CD4-positive, CD25-positive, alpha-beta regulatory T cell (primary cell): ENCODE measurements at places on chromosomes 7 and 10. TPM values are rescaled to one million over a fixed set of nuclear protein-coding genes. Genes with fewer than 3 reads are reported as not detected.

GRID2IP gene
- polyA plus RNA-seq: 0.10 TPM

VWA2 gene
- polyA plus RNA-seq: not detected

TFR2 gene
- polyA plus RNA-seq: 2.0 TPM

ZNF775 gene
- polyA plus RNA-seq: 2.2 TPM

LIPN gene
- polyA plus RNA-seq: 0.52 TPM

SPDYE2 gene
- 0.66 TPM for polyA plus RNA-seq

LDB3 gene
- not detected for polyA plus RNA-seq

NACAD gene
- polyA plus RNA-seq: not detected

LRMDA gene
- polyA plus RNA-seq: not detected

FAM237B gene
- not detected for polyA plus RNA-seq

ARMC3 gene
- polyA plus RNA-seq: not detected

FAM3C gene
- polyA plus RNA-seq: 5.8 TPM

RAMP3 gene
- not detected for polyA plus RNA-seq

EBLN1 gene
- polyA plus RNA-seq: not detected

ALKBH4 gene
- 20.6 TPM for polyA plus RNA-seq

LRRTM3 gene
- polyA plus RNA-seq: not detected

OR2A42 gene
- polyA plus RNA-seq: 0.14 TPM

LIPJ gene
- not detected for polyA plus RNA-seq

MYL10 gene
- polyA plus RNA-seq: not detected

RELN gene
- not detected for polyA plus RNA-seq

TAF5 gene
- 3.8 TPM for polyA plus RNA-seq

POLR2J gene
- polyA plus RNA-seq: 109 TPM

MPP7 gene
- polyA plus RNA-seq: 14.2 TPM

CUZD1 gene
- 1.7 TPM for polyA plus RNA-seq

CYP3A5 gene
- 0.92 TPM for polyA plus RNA-seq

VAX1 gene
- not detected for polyA plus RNA-seq

HYAL4 gene
- polyA plus RNA-seq: not detected

HTR5A gene
- polyA plus RNA-seq: not detected

GPRIN2 gene
- polyA plus RNA-seq: not detected

FKBP6 gene
- polyA plus RNA-seq: not detected

CTAGE6 gene
- polyA plus RNA-seq: not detected

MDFIC gene
- polyA plus RNA-seq: 87.0 TPM
